ENCODE measurements at places on chromosomes 12 and 14. TPM values are rescaled to one million over a fixed set of nuclear protein-coding genes. Genes with fewer than 3 reads are reported as not detected.

Gene RPS26
- 53.1 TPM for total RNA-seq

Gene GRIP1
- total RNA-seq, result 1.3 TPM

Gene HCFC2
- 30.5 TPM for total RNA-seq

- no peak for DNase-seq
- H3K4me1 ChIP-seq, result peaks cover 3% of the 10 kb centered on the region
- no peak overlapping the region for H3K4me3 ChIP-seq
- H3K27me3 ChIP-seq, result peaks cover 5% of the 10 kb centered on the region
Measured at GRCh38 chr12:108859923-108860291, 2.5 kb upstream of the SSH1 start.

DNA sequence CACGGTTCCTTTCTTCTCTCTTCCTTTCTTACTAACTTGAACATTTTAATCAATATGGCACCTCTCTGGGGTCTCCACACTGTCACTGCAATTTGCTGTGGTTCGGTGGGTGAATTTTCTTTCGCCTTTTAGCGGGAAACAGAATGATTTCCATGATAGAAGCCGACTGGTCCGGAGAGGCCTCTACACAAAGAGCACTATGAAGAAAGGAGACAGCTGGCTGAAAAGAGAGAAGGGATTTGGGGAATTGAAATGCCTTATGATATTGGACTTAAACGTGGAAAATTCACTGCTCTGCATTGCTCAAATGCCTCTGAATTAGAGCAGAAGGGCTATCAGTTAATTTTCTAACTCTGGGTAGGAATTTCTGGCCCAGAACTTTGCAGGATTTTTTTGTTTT lies 55.9 kb downstream of the KCNA5 start:
- no peak overlapping the region for H3K4me3 ChIP-seq
- DNase-seq, result no peak
- no peaks in the 10 kb centered on the region for H3K4me1 ChIP-seq
- no peaks in the 10 kb centered on the region for H3K36me3 ChIP-seq

DNA sequence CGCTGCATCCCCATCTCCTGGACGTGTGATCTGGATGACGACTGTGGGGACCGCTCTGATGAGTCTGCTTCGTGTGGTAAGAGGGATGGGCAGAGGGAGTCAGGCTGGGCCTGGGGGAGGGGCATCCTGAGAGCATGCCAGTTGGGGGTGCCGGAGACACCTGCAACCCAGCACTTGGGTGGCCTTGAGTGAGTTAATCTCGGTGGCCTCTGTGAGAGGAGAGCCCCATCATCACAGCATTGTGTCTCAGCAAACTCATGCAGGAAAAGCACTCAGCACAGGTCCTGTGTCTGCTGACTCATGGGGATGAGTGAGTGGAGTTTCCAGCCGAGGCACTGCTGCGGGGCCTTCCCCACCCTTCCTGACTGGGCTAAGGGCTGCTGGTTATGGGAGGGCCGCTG lies 19.6 kb upstream of the LRP1-AS start:
- H3K27me3 ChIP-seq, result no peaks in the 10 kb centered on the region
- peaks cover 62% of the 10 kb centered on the region for H3K36me3 ChIP-seq
- DNase-seq, result no peak
- no peak overlapping the region for H3K27ac ChIP-seq
- H3K4me3 ChIP-seq, result no peak overlapping the region

DNA sequence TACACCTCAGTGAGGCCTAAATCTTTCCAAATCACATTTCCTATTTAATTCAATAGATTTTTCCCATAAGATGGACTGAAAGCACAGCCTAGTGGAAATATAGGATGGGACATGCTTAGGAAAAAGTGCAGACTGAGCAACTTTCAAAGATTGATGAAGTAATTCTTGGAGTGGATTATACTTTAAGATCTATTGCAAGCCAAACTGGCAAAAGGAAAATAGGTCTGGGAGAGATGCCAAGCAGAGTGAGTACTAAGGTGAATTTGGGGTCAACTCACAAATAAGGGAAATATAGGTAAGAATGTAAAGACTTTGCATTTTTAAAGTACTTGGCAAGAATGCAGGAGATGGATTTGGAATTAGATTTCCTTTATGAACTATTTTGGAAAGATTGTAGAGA lies 170.2 kb upstream of the FOXG1 start:
- H3K36me3 ChIP-seq, result no peaks in the 10 kb centered on the region
- no peaks in the 10 kb centered on the region for H3K27me3 ChIP-seq
- no peak overlapping the region for H3K4me3 ChIP-seq
- H3K4me1 ChIP-seq, result no peaks in the 10 kb centered on the region
- H3K27ac ChIP-seq, result no peak overlapping the region
- peak; percentile 9 for DNase-seq

GRCh38 chr12:19884021-19884492 lies 444.8 kb downstream of the AEBP2 start:
- no peaks in the 10 kb centered on the region for H3K27me3 ChIP-seq
- no peaks in the 10 kb centered on the region for H3K36me3 ChIP-seq
- H3K4me1 ChIP-seq, result no peaks in the 10 kb centered on the region
- no peak overlapping the region for H3K4me3 ChIP-seq

GRCh38 chr12:96880220-96880619 lies 26.8 kb upstream of the NEDD1 start:
- H3K27ac ChIP-seq, result no peak overlapping the region
- DNase-seq, result no peak
- no peaks in the 10 kb centered on the region for H3K36me3 ChIP-seq
- no peak overlapping the region for H3K4me3 ChIP-seq
- no peaks in the 10 kb centered on the region for H3K27me3 ChIP-seq
- H3K4me1 ChIP-seq, result no peaks in the 10 kb centered on the region

DNA sequence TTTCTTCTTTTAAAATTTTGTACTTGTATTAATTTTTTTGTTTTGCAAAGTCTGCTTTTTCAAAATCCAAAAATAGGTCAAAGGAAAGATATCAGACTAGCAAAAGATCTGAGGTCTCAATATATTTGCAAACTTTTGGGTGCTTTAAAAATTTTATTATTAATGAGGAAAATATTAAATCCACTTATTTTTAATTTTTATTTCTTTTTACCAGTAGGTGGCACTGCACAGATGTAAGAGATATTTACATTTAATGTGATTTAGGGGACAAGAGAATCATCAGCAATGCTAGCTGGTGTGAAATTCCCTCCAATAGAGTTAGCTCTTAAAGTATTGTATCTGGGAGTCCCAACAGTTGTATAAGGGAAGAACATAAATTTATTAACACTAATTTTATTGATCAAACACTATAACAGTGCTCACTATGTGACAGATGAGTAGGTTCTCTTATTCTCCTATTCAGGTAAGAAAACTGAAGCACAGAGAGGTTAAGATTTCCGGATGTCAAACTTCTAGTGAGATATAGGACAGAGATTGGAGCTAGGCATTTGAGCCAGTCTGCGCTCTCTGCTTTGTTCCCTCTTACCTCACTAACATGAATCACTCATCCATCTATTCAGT lies 30.5 kb downstream of the ALX1 start:
- no peaks in the 10 kb centered on the region for H3K36me3 ChIP-seq
- H3K27me3 ChIP-seq, result peaks cover 10% of the 10 kb centered on the region
- H3K4me1 ChIP-seq, result no peaks in the 10 kb centered on the region

GRCh38 chr12:48025281-48025680 lies 21.0 kb upstream of the COL2A1 start:
- DNase-seq, result no peak
- H3K27ac ChIP-seq, result no peak overlapping the region
- peaks cover 21% of the 10 kb centered on the region for H3K4me1 ChIP-seq
- H3K4me3 ChIP-seq, result no peak overlapping the region

DNA sequence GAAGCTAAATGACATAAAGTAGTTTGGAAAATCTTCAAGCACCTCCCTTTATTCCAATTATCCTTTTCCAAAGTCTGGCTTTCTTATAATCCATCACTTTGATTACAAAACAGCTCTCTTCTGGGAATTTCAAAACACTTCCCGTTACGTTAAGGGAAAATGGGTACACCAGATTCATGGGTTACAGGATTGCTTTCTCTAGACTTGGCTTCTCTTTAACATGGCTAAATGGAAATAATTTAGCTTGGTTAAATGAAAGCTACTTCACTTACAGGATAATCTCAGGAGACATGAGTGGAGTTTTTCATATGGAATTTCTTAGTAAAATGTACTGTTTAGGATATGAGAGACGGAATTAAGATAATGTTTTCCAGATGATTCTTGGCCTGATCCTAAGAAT lies 14.7 kb downstream of the GSTZ1 start:
- H3K36me3 ChIP-seq, result peaks cover 2% of the 10 kb centered on the region
- no peak overlapping the region for H3K4me3 ChIP-seq
- DNase-seq, result no peak
- no peaks in the 10 kb centered on the region for H3K4me1 ChIP-seq
- H3K27me3 ChIP-seq, result no peaks in the 10 kb centered on the region
- H3K27ac ChIP-seq, result no peak overlapping the region

GRCh38 chr12:12017798-12018197 lies 52.9 kb upstream of the BCL2L14 start:
- H3K4me3 ChIP-seq, result no peak overlapping the region
- H3K4me1 ChIP-seq, result no peaks in the 10 kb centered on the region
- no peak overlapping the region for H3K27ac ChIP-seq
- DNase-seq, result no peak

DNA sequence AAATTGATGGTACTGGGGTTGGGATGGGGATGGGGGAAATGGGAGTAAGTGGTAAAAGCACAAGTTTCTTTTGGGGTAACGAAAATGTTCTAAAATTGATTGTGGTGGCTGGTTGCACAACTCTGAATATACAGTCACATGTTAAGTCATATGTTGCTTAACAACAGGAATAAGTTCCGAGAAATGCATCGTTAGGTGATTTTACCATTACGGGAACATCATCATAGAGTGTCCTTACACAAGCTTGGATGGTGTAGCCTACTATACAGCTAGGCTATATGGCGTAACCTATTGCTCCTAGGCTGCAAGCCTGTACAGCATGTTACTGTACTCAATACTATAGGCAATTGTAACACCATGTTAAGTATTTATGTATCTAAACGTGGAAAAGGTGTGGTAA lies 31.0 kb downstream of the ITGA7 start:
- H3K4me3 ChIP-seq, result no peak overlapping the region
- H3K36me3 ChIP-seq, result no peaks in the 10 kb centered on the region
- H3K4me1 ChIP-seq, result no peaks in the 10 kb centered on the region
- H3K27ac ChIP-seq, result no peak overlapping the region
- H3K27me3 ChIP-seq, result peaks cover 4% of the 10 kb centered on the region
